Caudate nucleus (tissue), 63 donors: ENCODE measurements at places on chromosomes 4 and X.

- peak; percentile 26 for DNase-seq
These were observed 332.7 kb upstream of the IGFBP7 start for GRCh38 chr4:57442831-57443291.

- no peak for DNase-seq
These were observed 199.9 kb downstream of the PCDH7 start for GRCh38 chr4:30920043-30920442.

DNA sequence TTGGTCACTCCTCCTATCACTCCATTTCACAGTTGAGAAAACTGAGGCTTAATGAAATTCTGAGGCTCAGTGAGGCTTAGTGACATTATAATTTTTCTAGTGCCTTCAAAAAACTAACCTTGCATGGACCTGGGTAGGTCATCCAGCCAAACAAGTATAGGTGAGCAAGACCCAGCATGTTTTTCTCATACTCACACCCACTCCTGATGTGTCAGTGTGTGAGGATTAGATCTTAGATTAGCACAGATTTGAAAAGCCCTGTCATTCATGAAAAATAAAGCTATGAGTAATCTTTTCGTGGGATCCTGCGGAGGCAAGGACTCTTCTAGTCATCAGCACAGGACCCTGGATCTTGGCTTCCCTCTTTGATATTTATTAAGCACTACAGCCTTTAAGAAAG is 146.7 kb downstream of the CHIC2 start:
- DNase-seq: no peak

DNA sequence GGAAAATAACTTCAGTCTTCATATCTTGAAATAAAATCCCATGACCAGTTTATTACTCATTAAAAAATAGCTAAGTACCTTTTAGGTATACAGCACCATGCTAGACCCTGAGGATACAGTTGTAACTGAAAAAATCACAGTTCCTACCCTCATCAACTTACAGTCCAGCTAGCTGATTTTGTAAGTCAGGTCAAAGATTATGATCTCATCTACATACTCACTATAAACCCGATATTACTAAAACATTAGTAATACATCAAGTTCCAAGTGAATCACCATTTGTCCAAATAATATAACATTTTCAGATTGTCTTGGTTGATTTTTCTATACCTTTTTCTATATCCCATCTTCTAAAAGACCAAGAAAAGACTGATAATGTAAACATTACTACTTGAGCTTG is 333.9 kb downstream of the INPP4B start:
- no peak for DNase-seq

DNA sequence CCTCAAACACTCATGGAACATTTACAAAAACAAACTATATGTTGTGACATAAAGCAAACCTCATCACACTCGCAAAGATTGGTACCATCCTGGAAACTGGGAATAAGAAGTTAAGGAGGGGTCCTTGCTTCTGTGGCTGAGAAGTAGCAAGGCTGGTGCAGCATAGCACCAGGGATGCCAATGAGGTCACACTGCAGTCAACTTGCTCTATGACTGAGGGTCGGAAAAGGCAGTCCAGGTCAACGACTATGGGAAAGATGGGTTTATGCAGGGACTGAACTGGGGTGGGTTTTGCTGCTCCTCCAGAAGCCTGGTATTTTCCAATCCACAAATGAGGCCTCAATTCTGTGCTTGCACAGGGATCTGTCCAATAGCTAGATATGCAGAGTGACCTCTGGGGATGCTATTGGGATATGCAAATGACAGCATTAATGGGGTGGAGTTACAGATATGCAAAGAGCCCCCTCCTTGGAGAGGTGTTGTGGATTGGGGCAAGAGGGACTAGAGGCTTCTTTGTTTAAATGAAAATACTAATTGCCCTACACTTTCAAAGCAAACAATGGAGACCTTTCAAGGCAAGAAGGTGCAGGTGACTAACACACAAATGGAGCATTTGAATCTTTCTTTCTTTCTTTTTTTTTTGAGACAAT is 7.2 kb upstream of the IL13RA1 start:
- no peak for DNase-seq

- no peak for DNase-seq
These were observed 25.9 kb downstream of the NOP14 start for GRCh38 chr4:2937146-2937857.

DNA sequence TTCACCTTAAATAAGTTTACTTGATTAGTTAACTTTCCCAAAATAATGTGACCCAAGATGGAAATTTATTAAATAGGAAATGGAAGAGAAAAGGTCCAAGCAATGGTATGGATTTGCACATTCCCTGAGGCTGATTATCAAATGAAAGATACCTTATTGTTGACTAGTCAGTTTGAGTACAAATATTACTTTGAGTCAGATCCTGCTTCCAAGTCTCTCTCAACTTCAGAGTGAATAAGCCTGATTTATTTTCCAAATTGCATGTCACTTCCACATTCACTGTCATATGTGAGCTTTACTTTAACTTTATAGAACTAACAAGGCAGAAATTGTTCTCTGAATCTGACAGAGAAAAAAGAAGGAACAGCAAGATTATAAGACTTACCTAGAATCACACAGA is 520.8 kb downstream of the RAB28 start:
- DNase-seq: no peak

GRCh38 chr4:126404549-126404948 is 1089.8 kb downstream of the FAT4 start:
- no peak for DNase-seq

GRCh38 chrX:19735244-19735643 is 152.2 kb downstream of the SH3KBP1 start:
- DNase-seq: no peak

DNA sequence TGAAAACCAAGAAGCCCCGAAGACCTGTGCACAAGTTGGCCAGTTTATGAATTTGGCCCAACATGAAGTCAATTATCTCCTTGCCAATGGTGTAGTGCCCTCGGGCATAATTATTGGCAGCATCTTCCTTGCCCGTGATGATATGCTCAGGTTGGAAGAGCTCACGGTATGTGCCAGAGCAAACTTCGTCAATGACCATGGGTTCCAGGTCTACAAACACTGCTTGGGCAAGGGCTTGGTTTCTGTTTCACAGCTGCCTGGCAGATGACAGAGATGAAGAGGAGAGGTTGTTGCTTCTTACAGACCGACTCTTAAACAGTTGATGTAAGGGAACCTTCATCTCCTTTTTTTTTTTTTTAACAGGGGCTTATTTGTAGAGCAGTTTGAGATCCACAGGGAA is 135.6 kb upstream of the PLS3 start:
- no peak for DNase-seq

DNA sequence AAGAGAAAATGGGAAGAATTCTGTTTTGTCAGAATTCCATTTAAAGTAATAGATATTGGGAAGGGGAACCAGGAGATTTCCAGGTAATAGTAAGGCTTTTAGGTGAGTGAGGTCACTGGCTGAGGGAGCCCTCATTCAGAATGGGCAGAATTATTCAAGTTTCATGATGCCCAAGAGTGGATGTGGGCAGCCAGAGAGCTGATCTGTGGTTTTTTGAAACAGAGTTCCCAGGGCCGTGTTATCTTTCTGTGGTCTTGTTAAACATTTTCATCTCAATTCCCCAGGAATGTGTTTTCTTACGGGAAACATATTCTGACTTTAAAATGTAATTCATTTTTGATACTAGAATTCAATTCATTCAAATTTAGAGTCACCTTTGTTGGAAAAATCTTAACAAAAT is 182.0 kb upstream of the AADAT start:
- DNase-seq: no peak

- DNase-seq: no peak
These were observed 39.8 kb downstream of the DTHD1 start for GRCh38 chr4:36321176-36321575.

- no peak for DNase-seq
These were observed 489.5 kb downstream of the STIM2 start for GRCh38 chr4:27350161-27350560.

GRCh38 chrX:150225756-150226155 is 137.4 kb upstream of the MAMLD1 start:
- no peak for DNase-seq
